CD4-positive, alpha-beta T cell treated with Interleukin-15 for 4 hours (primary cell): ENCODE measurements at places on chromosomes 7 and 10.

- no peak for DNase-seq
These were observed 241.0 kb downstream of the GALNT17 start for GRCh38 chr7:71372991-71373390.

DNA sequence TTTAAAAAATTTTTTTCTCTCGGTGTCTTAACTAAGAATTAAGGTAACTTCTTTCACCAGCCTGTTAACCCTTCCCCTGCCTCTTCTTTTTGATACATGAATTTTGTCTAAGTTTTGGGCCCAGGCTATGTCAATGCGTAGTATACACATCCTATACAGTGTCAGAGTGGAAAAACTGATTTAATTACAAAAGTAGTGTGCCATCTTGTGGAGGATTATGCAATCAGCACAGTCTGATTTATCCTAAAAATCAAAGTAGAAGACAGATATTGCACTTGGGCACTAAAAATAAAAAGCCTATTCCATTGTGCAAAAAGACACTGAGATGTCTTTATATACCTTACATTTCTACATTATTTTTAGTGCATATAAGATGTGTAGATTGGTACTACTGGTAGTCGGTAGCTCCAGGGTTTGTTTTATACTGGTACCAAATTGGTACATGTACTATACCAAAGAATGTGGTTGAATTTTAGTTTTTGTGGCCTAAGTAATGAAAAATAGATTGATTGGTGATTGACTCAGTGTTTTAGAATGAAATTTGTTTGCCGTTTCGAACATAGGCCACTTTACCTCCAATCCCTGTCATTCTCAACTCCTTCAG is 96.6 kb downstream of the MKLN1 start:
- peak; percentile 58 for DNase-seq

- DNase-seq = no peak
These were observed 407.5 kb upstream of the PRKCQ start for GRCh38 chr10:6987536-6987945.

- no peak for DNase-seq
These were observed 156.3 kb upstream of the CACNA2D1 start for GRCh38 chr7:82599895-82600294.
